ENCODE measurements at places on chromosomes 6 and 20.

DNA sequence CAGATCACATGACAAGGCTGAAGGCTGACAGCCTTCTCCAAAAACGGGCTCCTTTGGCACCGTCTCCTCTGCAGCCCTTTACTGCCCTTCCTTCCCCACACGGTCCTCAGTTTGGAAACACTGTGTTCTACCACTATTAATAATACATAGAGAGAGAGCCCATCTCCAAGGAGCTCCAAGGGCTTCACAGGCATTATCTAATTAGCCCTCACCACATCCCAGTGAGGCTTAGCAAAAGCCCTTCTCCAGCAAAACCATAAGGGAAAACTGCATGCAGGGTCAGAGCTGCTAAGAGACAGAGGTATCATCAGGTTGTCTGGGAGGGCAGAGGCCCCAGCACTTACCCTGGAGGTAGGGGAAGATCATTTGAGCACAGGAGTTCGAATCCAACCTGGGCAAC, 169.3 kb upstream of the JARID2 start:
- no peak for DNase-seq

DNA sequence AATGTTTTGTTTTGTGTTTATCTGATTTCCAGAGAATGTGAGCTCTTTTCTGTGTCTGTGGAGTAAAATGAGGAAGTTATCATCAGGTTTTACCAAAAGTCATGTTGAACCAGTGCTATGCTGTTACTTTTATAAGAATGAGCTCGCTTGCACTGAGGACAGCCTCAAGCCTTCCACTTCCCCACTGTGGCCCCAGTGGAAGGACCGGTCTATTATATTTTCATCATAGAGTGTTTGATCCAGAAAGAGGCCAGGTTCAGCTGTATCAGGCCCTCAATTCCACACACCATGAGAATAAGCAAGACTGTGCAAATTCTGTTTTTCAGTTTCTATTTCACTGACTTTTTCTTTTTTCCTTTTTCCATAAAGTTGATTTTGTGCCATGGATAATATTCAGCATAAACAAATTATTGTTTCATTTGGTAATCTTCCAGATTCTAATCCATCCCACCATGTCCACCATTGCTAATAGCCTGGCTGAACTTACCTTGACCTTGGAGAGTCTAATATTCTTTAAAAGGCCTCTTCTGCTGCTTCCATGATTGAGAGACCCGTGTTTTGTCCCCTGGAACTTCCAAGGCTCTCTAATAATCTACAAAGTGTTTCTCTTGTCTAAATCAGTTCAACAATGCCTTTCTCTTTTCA, 286.2 kb downstream of the THBS2 start:
- DNase-seq, result no peak

DNA sequence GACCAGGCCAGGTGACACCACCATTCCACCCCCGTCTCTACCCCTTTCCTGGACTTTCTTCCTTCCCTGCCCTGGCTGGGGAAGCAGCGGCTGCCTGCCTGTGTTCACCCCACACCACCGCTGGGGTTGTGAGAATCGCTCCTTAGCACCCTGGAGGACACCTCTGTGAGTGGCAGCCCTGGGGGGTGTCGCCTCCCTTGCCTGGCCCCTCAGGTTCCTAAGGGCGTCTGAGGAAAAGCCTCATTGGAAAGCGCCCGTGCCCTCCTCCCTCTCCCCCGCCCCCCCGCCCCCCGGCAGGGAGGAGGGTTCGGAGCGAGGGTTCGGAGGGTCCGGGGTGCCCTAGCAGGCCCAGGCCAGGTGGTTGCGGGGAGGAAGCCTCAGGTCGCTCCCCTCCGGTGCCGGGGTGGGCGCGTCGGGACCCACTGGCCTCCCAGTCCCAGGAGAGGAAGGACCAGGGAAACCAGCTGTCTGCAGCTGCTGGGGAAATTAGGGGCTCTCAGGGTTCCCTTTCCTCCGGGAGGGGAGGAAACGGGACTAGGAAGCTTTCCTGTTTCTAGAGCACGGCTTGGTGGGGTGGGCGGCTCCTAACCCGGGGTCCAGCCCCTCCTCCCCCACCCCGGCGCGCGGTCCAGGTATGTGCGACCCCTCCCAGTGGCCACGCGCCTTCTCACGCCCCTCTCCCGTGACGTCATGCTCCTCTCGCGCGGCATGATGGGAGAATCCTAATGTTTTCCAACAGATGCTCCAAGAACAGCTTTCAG, at the start of gene PHACTR3:
Gene PHACTR3, plus strand, starts transcription at position 760 of the 761 bp plus-strand sequence. CDS start 475 bp downstream, outside the sequence.
- DNase-seq, result no peak

DNA sequence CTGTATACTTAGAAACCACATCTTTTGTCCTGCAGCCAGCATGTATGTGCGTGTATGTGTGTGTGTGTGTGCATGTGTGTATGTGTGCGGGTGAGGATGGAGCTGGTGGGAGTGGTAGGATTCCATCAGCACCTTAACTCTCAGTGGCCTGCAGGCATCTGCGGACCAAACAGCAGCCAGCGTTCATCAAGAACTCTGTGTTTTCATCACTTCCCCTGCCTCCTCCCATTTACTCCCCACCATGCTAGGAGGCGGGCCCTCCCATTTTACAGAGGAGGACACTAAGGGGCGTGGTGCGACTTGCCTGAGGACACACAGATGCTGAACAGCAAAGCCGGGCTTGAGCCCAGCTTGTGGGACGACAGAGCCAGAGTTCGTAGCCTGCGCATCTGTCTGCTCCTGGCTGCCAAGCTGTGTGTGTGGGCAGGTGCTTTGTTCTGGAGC, 8.9 kb downstream of the VSTM2L start:
- DNase-seq, result no peak

DNA sequence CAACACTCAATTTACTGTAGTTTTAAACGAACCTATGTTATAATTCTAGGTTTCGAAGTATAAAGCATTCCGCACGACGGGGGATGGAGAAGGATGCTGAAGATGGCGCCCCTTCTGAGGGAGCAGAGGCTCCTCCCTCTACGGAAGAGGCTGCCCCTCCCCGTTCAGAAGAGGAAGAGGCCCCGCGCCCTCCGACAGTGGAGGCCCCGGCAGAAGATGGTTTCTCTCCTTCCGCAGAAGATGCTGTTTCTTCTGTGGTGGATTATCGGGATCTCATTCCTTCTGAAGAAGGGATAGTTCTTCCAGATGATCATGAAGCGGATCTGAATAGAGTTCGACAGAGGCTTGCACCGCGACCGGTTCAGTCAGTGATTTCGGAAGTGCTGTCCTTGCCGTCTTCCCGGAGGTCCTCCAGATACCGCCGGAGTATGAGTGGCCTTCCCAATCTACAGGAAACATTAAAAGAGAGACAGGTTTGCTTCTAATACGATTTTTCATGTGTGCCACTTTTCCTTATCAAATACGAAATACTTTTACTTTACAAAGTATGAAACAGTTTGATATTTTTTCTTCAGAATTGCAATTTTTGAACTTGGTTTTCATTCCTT, 7.7 kb downstream of the DNAH8 start:
- DNase-seq, result no peak

GRCh38 chr6:152575621-152576150, 61.5 kb downstream of the SYNE1 start:
- no peak for DNase-seq

DNA sequence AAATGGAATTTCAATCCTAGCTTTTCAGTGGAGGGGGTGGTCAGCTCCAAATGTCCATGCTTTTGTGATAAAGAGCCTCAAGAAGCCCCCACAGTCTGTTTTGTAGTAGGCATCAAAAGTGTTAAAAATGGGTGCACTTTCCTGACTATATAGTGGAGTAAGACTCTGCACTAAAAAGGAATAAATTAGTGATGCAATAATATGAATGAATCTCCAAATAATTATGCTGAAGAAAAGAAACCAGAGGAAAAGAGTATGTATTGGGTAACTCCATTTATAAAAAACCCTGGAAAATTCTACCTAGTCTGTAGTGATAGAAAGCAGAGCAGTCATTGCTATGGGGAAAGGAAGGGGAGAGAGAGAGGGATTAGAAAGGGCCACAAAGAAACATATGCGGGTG, 310.4 kb upstream of the SUPT3H start:
- DNase-seq, result no peak

- DNase-seq, result no peak
Observed at GRCh38 chr20:40108321-40108720, 580.7 kb downstream of the MAFB start.
